ENCODE measurements at places on chromosomes 6 and 20. TPM values are rescaled to one million over a fixed set of nuclear protein-coding genes. Genes with fewer than 3 reads are reported as not detected.

OR2B6 gene
- 0.43 TPM for total RNA-seq

GRCh38 chr6:82862543-82862942 is 203.1 kb downstream of the UBE3D start:
- H3K4me1 ChIP-seq = no peaks in the 10 kb centered on the region
- H3K4me3 ChIP-seq = no peak overlapping the region
- no peak overlapping the region for H3K27ac ChIP-seq
- no peaks in the 10 kb centered on the region for H3K36me3 ChIP-seq
- DNase-seq = no peak
- peaks cover 7% of the 10 kb centered on the region for H3K27me3 ChIP-seq

ARFRP1 gene
- 55.1 TPM for total RNA-seq

PNLDC1 gene
- total RNA-seq = 0.37 TPM

DNA sequence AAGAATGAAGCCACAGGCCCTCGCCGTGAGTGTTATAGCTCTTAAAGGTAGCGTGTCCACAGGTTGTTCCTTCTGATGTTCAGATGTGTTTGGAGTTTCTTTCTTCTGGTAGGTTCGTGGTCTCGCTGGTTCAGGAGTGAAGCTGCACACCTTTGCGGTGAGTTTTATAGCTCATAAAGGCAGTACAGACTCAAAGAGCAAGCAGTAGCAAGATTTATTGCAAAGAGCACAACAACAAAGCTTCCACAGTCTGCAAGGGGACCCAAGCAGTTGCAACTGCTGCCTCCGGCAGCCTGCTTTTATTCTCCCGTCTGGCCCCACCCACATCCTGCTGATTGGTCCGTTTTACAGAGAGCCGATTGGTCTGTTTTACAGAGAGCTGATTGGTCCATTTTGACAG is 5.2 kb downstream of the HIVEP1 start:
- no peak overlapping the region for H3K4me3 ChIP-seq
- DNase-seq = no peak
- H3K4me1 ChIP-seq = peaks cover 74% of the 10 kb centered on the region

LHFPL5 gene
- not detected for total RNA-seq

LCA5 gene
- 0.23 TPM for total RNA-seq

- no peak overlapping the region for H3K4me3 ChIP-seq
- no peaks in the 10 kb centered on the region for H3K27me3 ChIP-seq
- H3K4me1 ChIP-seq = peaks cover 42% of the 10 kb centered on the region
These were observed 412 bp upstream of the TUBB1 start for GRCh38 chr20:59018817-59019216.

EBF4 gene
- total RNA-seq = 8.9 TPM

GRCh38 chr6:151761851-151762250 is 45.6 kb upstream of the ESR1 start:
- H3K4me3 ChIP-seq = no peak overlapping the region
- peaks cover 2% of the 10 kb centered on the region for H3K27me3 ChIP-seq
- H3K27ac ChIP-seq = no peak overlapping the region
- no peaks in the 10 kb centered on the region for H3K36me3 ChIP-seq
- H3K4me1 ChIP-seq = peaks cover 38% of the 10 kb centered on the region

DNA sequence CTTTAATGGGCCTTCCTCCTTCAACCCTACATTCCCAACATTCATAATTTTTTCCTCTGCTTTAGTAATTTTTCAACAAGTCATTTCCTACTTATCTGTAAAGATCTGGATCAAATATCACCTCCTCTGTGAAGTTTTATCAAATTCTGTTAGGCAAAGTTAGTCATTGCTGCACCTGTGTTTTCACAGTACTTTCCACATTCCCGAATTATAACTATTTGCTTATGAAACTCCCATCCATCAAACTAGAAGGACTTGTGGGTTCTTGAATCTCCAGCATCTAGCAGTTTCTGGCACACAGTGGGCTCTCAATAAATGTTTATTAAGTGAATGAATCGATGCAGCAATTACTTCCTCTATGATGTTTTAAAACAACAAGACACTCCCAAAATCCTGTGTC is 257.6 kb downstream of the HDGFL1 start:
- no peak overlapping the region for H3K4me3 ChIP-seq
- no peaks in the 10 kb centered on the region for H3K27me3 ChIP-seq
- H3K27ac ChIP-seq = peak overlapping the region; percentile 73
- no peaks in the 10 kb centered on the region for H3K4me1 ChIP-seq
- no peak for DNase-seq
- no peaks in the 10 kb centered on the region for H3K36me3 ChIP-seq

PLAGL2 gene
- 98.8 TPM for total RNA-seq

Data from activated T-cell treated with anti-CD3 and anti-CD28 coated beads, Interleukin-2, amount 50 U/mL, for 72 hours (primary cell).